ENCODE measurements at places on chromosomes 3 and 15. TPM values are rescaled to one million over a fixed set of nuclear protein-coding genes. Genes with fewer than 3 reads are reported as not detected.
A peak's percentile ranks its signal among the peaks of the same experiment; 100 is the strongest.

GRCh38 chr15:99674279-99674678 is 59.0 kb downstream of the LYSMD4 start:
- DNase-seq, result no peak

DNA sequence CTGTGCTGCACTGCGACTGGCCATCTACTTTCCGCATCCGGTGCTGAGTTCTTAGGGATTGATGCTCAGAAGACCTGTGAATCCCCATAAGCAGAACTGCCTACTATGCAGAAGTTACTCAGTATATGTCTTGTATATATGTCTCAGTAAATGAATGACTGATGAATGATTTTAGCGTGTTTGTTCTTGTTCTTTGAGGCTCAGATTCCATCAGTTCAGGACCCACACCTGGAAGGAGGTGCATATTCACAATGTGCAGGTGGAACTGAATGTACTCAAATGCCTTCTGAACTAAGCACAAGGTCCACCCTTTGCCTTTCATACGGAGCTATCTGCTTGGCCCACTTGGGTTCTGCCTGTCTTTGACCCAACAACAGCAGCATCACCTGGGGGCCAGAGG is 19.8 kb downstream of the TNFAIP8L3 start:
- DNase-seq, result no peak

DNA sequence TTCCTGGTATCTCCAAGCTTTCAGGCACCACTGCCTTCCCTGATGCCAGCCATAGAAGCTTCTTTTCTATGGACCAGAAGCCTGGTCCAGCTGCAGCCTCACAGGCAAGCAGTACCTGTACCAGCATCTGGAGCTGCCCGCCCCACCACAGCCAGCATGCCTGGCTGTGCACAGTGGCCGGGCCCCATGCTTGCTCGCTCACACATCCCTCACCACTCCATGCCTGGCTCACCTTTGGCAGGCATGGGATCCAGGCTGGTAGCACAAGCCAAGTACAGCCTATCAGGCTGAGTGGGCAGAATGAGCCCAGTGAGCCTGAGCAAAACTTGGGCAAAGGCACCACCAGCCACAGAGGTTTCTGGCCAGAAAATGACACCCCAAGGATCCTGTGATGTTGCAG is 93.4 kb downstream of the TPRA1 start:
- DNase-seq, result no peak

GRCh38 chr3:160108362-160108761 is 116.9 kb upstream of the C3orf80 start:
- peak; percentile 30 for DNase-seq

- no peak for DNase-seq
Measured at GRCh38 chr15:69081310-69082004, 67.0 kb downstream of the NOX5 start.

Gene EPHB3
- 23.1 TPM for total RNA-seq

Gene PATL2
- 0.15 TPM for total RNA-seq

Gene SHF
- 2.2 TPM for total RNA-seq

All from PC-3 (cell line).